ENCODE measurements at places on chromosomes 12 and 14. TPM values are rescaled to one million over a fixed set of nuclear protein-coding genes. Genes with fewer than 3 reads are reported as not detected.
A peak's percentile ranks its signal among the peaks of the same experiment; 100 is the strongest.

GRCh38 chr12:115002434-115002833, 318.5 kb upstream of the TBX3 start:
- H3K36me3 ChIP-seq, result no peaks in the 10 kb centered on the region
- peaks cover 3% of the 10 kb centered on the region for H3K4me1 ChIP-seq
- no peak for DNase-seq
- no peaks in the 10 kb centered on the region for H3K27me3 ChIP-seq
- H3K4me3 ChIP-seq, result no peak overlapping the region

DNA sequence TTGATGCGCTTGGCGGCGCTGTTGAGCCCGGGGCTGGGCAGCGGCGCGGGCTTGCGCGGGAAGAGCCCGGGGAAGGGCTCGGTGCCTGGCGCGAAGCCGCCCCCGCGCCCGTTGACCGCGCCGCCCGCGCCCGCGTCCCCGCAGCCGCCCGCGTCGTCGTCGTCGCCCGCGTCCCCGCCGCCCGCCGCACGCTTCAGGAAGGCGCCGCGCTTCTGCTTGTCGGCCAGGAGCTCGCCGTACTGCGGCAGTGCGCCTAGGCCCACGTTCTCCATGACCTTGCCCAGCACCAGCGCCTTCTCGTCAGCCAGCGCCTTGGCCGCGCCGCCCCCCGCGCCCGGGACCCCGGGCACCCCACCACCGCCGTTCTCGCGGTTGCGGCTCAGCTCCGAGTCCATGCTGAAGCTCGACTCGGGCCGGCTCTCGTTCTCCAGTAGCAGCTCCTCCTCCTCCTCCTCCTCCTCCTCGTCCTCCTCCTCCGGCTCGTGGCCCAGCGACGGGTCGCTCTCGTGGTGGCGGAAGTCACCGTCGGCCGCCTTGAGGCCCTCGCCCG, 97.2 kb downstream of the BCL11B start:
- peaks cover 23% of the 10 kb centered on the region for H3K36me3 ChIP-seq
- no peaks in the 10 kb centered on the region for H3K4me1 ChIP-seq
- no peak overlapping the region for H3K4me3 ChIP-seq
- no peaks in the 10 kb centered on the region for H3K27me3 ChIP-seq
- DNase-seq, result no peak
- H3K27ac ChIP-seq, result no peak overlapping the region

- H3K36me3 ChIP-seq, result no peaks in the 10 kb centered on the region
- H3K27me3 ChIP-seq, result no peaks in the 10 kb centered on the region
- no peak for DNase-seq
- no peak overlapping the region for H3K4me3 ChIP-seq
- H3K4me1 ChIP-seq, result peaks cover 21% of the 10 kb centered on the region
- H3K27ac ChIP-seq, result peak overlapping the region; percentile 22
Observed at GRCh38 chr12:26271889-26272492, 76.6 kb downstream of the SSPN start.

GRCh38 chr12:121781998-121782979, 11.2 kb downstream of the RHOF start:
- DNase-seq, result no peak
- no peaks in the 10 kb centered on the region for H3K27me3 ChIP-seq
- no peak overlapping the region for H3K4me3 ChIP-seq

- peaks cover 1% of the 10 kb centered on the region for H3K27me3 ChIP-seq
- DNase-seq, result no peak
- no peak overlapping the region for H3K27ac ChIP-seq
- H3K4me1 ChIP-seq, result peaks cover 39% of the 10 kb centered on the region
Observed at GRCh38 chr14:74568380-74568649, 43.7 kb downstream of the LTBP2 start.

- no peak overlapping the region for H3K27ac ChIP-seq
- no peaks in the 10 kb centered on the region for H3K4me1 ChIP-seq
- no peak for DNase-seq
- peaks cover 26% of the 10 kb centered on the region for H3K36me3 ChIP-seq
- no peak overlapping the region for H3K4me3 ChIP-seq
- H3K27me3 ChIP-seq, result no peaks in the 10 kb centered on the region
Observed at GRCh38 chr12:101343893-101344292, 63.7 kb downstream of the ARL1 start.

The BBOF1 gene
- 23.1 TPM for total RNA-seq

The EIF4B gene
- 678 TPM for total RNA-seq

The VRTN gene
- not detected for total RNA-seq
